ENCODE measurements at places on chromosomes 4 and X. TPM values are rescaled to one million over a fixed set of nuclear protein-coding genes. Genes with fewer than 3 reads are reported as not detected.

DNA sequence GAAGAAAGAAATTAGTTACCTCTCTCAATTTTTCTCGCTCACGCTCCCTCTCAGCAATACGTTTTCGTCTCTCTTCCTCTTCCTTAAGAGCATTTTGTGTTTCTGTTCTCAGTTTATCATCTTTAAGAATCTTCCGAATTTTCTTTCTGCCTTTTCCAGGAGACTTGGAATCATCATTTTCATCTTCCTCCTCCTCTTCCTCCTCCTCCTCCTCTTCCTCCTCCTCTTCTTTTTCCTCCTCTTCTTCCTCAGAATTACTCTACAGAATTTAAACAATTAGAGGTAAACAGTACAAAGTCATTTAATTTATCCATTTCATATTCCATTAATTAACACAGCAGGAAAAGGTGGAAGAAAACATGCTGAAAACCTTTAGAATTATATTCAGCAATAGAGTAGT lies 133.9 kb downstream of the ATRX start:
- no peak for DNase-seq

GABRQ gene
- total RNA-seq: under 0.01 TPM

DNA sequence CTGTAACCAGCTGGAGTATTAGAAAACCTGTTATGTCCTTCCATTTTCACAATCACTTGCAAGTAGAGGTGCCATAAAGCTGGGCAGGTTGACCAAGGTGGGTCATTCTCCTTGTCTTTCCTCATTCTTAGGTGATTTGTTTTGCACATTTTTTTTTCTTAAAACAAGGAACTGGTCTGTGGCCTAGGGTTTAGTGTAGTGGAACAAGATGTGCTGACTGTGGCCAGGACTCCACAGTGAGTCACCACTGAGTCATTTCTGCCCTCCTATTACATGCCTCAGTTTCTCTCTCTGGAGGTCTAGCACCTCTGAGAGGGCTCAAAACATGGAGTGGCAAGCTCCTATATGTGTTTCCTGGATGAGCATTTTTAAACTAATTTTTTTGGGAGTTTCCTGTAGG lies 355.9 kb downstream of the GPM6A start:
- DNase-seq: peak; percentile 15

GRCh38 chr4:10605746-10606482 lies 78.7 kb downstream of the CLNK start:
- peak; percentile 88 for DNase-seq

DGKK gene
- total RNA-seq: not detected

INPP4B gene
- 63.2 TPM for total RNA-seq

PRR32 gene
- total RNA-seq: not detected

DNA sequence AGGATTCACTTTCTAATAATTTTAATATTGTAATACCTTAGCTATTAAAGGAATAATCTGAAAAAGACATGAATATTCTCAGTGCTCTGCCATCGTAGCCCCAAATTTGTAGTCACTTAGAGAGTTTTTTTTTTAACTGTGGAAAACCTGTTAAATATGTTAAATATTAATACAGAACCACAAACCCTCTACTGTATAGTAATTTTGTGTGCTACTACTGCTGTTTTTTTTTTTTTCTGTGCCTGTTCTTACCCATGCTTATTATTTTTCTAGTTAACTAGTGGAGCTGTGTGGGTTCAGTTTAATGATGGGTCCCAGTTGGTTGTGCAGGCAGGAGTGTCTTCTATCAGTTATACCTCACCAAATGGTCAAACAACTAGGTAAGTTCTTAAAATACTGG lies 15.8 kb downstream of the PLK4 start:
- no peak for DNase-seq

All from bronchial epithelial cell (primary cell).